ENCODE measurements at places on chromosomes 12 and 14. TPM values are rescaled to one million over a fixed set of nuclear protein-coding genes. Genes with fewer than 3 reads are reported as not detected.

- H3K4me1 ChIP-seq = no peaks in the 10 kb centered on the region
- H3K27me3 ChIP-seq = no peaks in the 10 kb centered on the region
- no peak overlapping the region for H3K4me3 ChIP-seq
- no peak for DNase-seq
- no peaks in the 10 kb centered on the region for H3K36me3 ChIP-seq
Measured at GRCh38 chr12:67141296-67142018, 127.7 kb upstream of the CAND1 start.

DNA sequence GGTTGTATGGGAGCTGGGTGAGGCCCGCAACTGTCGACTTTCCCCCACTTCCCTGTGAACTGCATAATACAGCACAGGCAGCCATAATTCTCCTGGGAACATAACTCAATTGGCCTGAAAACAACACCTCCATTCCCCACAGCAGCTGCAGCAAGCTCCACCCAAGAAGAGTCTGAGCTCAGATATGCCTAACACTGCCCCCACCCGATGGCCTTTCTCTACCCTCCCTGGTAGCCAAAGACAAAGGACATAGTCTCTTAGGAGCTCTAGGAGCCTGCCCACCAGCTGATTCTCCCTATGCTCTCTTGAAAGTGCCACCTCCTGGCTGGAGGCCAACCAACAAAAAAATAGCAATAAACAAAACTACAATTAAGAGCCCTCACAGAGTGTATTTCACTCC lies 542.7 kb upstream of the LMO3 start:
- H3K4me3 ChIP-seq = no peak overlapping the region
- peak overlapping the region; percentile 33 for H3K27ac ChIP-seq
- DNase-seq = no peak
- peaks cover 7% of the 10 kb centered on the region for H3K36me3 ChIP-seq

- peak; percentile 73 for DNase-seq
- H3K4me1 ChIP-seq = peaks cover 9% of the 10 kb centered on the region
- H3K4me3 ChIP-seq = peak overlapping the region; percentile 26
- H3K27me3 ChIP-seq = peaks cover 7% of the 10 kb centered on the region
- peaks cover 6% of the 10 kb centered on the region for H3K36me3 ChIP-seq
Measured at GRCh38 chr12:129911428-129912049, 7.7 kb upstream of the TMEM132D start.

DNA sequence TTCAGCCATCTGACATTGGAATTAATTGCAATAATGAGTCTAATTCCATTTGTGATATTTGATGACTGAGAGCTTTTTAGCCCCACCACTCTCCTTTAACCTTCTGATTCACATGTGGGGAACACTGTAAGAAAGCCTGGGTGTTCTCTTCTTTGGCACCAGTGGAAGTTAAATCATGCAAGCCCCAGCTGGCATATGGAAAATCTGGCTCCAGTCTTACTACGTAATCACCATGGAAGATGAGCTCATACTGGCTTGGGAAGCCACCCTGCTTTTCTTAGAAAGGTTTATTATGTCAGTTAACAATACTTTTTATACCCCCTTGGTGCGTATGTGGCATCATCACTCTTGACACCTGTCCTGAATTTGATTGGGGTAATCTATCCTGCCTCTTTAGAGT lies 479.3 kb downstream of the SLC16A7 start:
- no peak overlapping the region for H3K27ac ChIP-seq
- H3K4me1 ChIP-seq = no peaks in the 10 kb centered on the region
- H3K27me3 ChIP-seq = peaks cover 2% of the 10 kb centered on the region
- DNase-seq = no peak
- no peak overlapping the region for H3K4me3 ChIP-seq

GRCh38 chr12:114405519-114406271 lies at the start of gene TBX5:
Gene TBX5 (minus strand): TSS chr12:114406144. CDS start chr12:114403898, 2,246 bp downstream.
- peaks cover 9% of the 10 kb centered on the region for H3K4me1 ChIP-seq
- H3K4me3 ChIP-seq = peak within 1 kb of the TSS; percentile 69
- no peaks in the 10 kb centered on the region for H3K36me3 ChIP-seq
- DNase-seq = peak; percentile 67
- peak within 1 kb of the TSS; percentile 82 for H3K27ac ChIP-seq

DNA sequence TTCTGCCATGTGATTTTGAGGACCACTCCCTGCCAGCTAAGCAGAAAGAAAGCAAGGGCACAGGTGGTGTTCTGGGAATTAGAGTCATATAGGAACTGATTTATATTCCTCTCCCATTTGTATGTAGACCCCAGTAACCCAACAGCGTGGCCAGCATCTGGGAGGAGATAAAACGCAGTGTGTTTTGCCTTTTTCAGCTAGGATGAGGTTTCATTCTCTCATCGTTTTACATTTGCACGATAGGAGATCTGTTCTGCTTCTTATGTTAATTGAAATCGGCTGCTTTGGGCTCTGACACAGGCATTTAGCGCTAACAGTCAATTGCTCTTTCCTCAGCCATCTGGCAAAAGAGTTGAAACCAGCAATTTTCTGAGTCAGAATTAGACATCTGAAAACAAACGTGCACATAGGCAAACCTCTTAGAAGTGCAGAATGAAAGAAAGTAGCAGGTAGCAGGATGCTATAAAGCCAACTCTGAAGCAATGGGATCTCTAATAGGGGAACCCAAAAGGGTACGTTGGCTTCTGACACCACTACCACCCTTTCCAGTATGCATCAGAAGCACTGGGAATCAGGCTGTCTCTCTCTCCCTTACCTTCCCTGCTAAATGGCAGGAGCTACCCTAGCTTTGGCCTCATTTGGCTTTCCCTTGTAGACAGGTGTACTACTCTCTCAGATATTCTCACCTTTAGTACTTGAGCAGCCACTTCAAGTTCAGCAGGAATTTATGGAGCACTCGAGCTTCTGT lies 219.1 kb downstream of the PHLDA1 start:
- peaks cover 3% of the 10 kb centered on the region for H3K27me3 ChIP-seq
- H3K4me1 ChIP-seq = peaks cover 40% of the 10 kb centered on the region
- peak overlapping the region; percentile 17 for H3K4me3 ChIP-seq

DNA sequence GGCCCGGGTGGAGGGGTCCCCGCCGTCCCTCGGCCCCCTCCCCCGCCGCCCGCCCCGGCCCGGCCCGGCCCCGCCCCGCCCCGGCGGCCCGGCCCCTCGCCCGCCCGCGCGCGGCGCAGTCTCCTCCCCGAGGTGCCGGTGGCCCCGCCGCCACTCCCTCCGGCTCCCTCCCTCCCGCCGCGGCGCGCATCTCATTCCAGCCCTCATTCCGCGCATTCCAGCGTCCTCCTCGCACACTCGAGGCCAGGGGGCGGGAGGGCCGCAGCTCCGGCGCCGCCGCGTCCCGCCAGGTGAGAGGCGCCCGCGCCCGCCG lies at the start of gene TEAD4:
Gene TEAD4, plus strand, starts transcription at position 206 of the 313 bp plus-strand sequence.
- H3K4me3 ChIP-seq = peak within 1 kb of the TSS; percentile 89
- H3K27ac ChIP-seq = no peak within 1 kb of the TSS
- peaks cover 16% of the 10 kb centered on the region for H3K4me1 ChIP-seq
- H3K27me3 ChIP-seq = peaks cover 6% of the 10 kb centered on the region

DNA sequence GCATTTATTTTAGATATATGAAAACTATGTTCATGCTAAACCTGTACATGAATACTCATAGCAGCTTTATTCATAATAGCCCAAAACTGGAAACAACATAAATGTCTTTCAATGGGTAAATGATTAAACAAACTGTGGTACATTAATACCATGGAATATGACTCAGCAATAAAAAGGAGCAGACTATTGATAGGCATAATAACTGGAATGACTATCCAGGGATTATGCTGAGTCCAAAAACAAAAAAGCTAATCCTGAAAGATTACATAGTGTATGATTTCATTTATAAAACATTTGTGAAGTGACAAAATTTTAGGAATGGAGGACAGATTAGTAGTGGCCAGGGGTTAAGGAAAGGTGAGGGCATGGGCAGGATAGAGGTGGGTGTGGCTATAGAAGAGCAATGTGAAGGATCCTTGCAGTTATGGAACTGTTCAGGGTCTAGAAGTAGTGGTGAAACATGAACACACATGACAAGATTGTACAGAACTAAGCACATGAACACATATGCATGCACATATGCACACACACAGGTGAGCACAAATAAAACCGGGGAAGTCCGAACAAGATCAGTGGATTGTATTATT lies 61.1 kb upstream of the CDKN3 start:
- H3K4me3 ChIP-seq = no peak overlapping the region
- H3K4me1 ChIP-seq = no peaks in the 10 kb centered on the region
- peaks cover 1% of the 10 kb centered on the region for H3K27me3 ChIP-seq

The CLEC4E gene
- total RNA-seq = not detected

The LMNTD1 gene
- 1.1 TPM for total RNA-seq

The ASCL1 gene
- total RNA-seq = not detected

The CYP46A1 gene
- total RNA-seq = 2.1 TPM

Measured in glutamatergic neuron (in vitro differentiated cells).